Stimulated activated CD8-positive, alpha-beta memory T cell treated with anti-CD3 and anti-CD28 coated beads, Interleukin-15, amount 100 ng/mL, for 4 hours (primary cell): ENCODE measurements at places on chromosomes 12 and 14.

DNA sequence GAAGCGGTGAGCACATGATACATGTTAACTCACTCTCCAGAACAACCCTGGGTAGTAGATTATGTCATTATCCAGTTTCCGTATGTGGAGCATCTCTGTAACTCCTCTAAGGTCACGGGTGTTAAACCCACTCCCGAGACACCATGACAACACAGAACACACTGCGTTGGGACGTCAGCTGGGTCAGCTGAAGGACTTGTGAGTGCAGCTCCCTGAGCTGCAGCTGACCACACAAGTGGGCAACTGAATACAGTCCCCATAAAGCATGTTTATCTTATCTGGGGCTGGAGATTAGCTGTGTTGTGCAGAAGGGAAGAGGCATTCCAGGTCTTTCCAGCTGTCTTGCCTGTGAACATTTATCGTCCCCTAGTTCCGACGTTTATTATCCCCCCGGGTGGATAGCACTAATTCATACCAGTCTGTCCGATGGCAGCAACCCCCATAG lies 211.5 kb downstream of the CHST11 start:
- DNase-seq, result no peak

DNA sequence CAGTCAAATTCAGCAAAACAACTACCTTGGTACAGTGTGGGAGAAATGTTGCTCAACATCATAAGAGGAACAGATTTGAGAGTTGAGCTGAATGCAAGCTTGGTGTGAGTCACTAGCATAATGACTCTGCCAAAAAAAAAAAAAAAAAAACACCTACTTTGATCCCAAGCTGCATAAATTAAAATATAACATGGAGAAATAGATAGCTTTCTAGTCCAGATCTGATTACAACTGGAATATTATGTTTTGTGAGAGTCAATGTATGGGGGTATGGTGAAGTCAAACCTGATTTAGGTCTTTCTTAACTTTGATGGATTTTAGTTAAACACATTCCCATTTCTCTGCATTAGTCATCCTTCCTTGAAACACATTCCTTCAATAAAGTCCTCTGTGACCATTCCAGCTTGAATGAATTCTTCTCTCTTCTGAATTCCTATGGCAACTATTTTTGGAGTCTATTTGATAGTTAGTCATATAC lies 188.1 kb downstream of the SLC5A8 start:
- no peak for DNase-seq

GRCh38 chr12:102567031-102567985 lies 86.9 kb upstream of the IGF1 start:
- DNase-seq, result no peak

DNA sequence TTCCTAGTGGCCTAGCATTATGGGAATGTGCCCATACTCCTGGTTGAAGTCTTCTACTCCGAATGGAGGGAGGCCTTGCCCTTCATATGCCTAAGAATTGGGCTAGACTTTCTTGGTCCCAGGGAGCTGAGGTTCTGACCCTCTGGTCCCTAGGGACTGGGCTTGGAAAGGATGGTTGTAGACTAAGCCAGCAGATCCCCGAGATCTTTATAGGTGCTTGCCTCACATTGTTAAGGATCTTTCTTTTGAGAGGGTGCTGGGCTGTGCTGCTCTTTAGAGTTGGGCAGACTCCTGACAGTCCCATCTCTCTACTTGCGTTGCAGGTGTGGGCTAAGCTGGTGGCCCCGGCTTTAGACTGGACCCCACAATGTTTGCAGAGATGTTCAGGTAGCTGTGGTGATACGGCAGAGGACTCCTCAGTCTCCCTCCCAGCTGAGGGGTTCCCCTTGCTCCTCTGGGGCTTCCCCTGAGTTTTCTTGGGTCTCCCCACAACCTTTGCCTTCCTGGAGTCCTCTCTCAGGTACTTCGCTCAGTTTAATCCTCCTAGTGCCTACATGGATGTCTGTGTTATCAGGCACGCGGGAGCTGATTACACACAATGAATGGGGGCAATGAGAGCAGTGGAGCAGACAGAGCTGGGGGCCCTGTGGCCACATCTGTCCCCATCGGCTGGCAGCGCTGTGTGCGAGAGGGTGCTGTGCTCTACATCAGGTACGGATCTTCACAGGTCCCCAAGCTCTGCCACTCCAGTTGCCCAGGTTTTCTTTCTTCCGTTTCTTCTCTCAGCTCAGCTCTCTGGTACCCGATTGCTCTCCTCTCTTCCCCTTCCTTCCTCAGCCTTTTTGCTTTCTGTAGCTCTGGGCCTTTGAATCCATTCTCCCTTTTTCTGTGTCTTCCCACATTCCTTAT lies 1.3 kb downstream of the MBD6 start:
- no peak for DNase-seq

DNA sequence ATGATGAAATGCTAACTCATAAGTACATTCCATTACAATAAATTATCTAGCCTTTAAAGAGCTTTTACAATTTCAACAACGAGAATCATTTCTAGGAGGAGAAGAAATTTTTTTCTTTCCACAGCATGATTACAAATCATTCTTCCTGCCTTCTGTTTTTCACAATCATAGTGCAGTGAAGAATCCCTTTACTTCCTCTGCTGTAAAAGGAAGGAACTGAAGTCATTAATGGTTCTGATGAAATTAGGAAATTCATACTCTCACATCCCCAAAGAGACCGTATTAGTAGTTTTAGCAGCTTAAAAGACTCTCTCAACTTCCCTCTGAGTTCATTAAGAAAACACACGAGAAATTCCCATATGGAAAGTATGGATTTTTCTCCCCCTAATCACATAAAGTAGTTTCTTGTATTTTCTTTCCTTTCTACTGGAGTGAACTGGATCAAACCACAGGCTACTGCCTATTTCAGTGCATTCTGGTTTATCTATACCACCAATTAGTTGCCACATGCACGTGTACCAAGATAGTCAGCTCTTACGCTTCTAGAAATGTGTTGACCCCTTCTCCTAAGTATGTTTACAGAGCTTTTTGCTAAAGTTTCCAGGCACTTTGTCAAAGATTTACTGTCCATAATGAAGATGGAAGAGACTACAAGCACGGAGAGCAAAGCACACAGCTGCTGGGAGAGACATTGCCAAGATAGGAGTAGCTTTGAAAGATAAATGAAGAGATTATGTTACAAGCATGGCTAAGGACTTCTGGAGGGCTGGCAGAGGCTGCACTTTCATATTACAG lies 58.9 kb upstream of the KITLG start:
- no peak for DNase-seq

- no peak for DNase-seq
These were observed 42.9 kb downstream of the FBXL14 start for GRCh38 chr12:1551496-1551895.

GRCh38 chr12:51590347-51591015 lies 552 bp upstream of the SCN8A start:
- peak; percentile 39 for DNase-seq

DNA sequence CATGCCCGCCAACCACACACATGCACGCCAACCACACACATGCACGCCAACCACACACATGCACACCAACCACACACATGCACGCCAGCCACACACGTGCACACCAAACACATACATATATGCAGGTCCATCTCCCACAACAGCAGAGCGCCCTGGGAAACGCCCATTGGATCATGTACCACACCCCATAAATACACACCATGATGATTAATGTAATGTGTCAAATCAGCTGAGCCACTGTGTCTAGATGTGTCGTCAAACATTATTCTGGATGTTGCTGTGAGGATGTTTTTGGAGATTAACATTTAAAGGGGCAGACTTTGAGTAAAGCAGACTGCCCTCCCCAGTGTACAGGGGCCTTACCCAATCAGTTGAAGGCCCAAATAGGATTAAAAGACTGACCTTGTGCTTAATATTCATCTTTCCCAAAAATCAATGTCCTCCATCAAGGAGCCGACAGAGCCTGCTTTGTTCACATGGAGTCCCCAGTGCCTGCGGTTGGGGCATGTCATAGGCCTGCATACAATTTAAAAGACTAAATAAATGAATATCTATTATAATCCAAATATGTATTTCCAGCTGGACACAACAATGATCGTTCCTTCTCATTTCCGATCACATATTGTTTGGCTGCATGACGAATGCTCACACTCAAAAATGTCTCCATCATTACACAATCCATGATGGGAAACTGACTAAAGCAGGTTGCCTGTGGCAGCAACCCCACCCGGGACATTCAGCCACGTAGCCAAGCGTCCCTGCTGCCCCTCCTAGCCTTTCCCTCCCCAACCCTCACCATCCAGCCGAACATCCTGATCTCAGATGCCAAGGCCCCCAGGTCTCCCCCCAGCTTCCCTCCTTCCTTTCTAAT lies 23.2 kb upstream of the BDKRB2 start:
- no peak for DNase-seq
